ENCODE measurements at places on chromosomes 12 and 14.

DNA sequence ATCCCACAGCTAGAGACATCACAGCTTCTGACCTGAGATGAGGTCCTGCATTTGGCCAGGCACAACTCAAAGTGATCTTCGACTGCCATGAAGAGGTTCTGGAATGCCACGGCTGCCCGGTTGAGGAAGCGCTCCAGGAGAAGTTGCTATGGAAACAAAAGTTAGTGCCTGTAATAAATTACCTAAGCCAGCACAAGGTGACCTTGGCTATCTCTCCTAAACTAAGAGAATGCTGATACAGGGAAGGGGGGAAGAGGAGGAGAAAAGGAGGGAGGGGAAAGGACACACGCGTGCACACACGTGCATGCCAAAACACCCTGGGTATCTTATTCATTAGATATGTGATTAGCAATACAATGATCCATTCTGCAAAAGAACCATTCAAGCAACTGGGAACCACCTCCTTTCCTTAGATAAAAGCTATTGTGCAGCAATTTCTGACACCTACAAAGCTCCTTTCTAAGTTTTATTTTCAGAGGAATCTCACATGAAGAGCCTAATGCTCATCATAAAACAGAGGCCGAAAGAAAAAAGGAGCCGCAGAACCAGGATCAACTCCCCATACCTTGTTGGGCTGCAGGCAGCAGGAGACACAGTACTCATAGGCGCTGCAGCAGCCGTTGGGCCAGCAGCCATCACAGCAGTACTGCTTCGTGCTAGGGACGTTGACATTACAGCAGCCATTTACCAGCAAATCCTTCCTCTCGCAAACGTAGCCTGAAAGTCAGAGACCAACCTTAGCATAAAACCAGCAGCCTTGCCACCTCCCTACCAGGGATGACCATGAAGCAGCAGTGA is 17.9 kb downstream of the SPRING1 start:
- no peak for DNase-seq

DNA sequence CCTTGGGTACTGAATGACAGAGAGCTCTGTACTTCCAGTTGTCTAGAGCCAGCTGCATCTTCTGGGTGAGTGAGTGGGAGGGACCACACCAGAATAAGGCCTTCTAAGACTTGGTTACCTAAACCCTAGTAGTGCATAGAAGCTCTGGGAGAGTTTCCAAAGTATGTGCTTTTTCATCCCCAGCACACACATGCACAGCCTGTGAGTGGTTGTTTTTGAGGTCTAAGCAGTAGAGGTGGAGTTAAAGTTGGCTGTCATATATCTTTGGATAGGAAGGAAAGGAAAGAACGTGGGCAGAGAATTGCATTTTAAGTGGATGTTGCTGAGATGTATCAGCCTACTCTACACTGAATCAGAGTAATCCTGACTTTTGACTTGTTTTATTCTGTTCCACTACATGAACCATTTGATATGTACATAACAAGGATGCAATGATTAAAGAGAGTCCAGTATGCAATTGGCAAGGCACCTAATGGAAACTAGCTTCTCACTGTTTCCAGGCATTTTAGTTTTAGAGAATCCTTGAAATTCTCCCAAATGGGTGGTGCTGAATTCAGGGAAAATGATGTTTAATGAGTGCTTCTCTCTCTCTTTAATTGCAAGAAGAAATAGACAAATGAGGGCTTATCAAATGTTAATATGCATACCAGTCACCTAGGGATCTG is 51.8 kb upstream of the PRICKLE1 start:
- DNase-seq, result no peak

DNA sequence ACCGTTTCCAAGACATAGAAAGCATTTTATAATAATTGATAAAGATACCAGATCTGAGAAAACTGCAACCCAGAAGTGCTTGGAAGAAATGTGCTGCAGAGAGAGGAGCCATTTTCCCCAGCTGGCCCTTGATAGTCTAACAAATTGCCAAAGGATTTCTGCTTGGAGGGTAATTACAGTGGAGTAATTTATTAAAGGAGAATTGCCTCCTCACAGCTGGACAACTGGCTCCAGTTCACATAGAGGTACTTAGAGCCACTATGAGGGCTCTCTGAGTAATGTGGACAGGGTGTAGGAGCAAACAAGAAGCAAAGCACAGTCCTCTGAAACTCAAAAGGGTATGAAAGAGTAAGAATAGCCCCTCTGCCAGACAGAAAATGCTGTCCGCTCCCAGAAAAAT is 335.6 kb downstream of the SYT1 start:
- DNase-seq, result no peak

GRCh38 chr12:47078733-47079467 is 521 bp upstream of the PCED1B start:
- peak; percentile 84 for DNase-seq

DNA sequence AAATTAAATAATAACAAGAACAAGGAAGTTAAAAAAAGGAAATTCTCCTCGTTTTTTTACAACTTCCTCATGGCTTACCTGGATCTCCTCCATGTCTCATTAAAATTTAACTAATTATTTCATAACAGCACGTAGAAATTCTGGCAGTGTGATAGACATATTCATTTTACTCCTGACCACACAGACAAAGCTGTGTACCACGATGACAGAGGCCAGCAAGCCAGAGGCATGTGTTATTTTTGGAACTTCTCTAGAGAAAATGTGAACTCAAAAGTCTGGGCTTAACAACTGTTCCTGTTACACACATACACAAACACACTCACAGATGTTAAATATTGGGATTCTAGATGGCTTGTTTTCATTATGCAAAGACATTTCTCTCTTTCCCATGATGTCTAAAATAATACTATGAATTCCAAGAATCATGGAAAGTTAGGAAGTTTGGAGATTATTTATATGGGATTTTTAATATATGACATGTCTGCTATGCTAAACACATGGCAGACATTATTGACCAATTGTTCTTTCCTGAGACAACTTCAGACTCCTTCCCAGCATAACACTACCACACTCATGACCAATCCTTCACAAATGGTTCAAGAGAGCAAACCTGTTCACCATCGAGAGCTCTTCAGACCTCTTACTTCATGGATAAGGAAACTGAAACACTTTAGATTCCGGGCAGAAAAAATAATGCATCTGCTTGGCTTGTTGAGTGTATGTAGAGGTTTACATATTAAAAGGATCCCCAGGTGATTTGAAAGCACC is 158.7 kb downstream of the DACT1 start:
- DNase-seq, result no peak

DNA sequence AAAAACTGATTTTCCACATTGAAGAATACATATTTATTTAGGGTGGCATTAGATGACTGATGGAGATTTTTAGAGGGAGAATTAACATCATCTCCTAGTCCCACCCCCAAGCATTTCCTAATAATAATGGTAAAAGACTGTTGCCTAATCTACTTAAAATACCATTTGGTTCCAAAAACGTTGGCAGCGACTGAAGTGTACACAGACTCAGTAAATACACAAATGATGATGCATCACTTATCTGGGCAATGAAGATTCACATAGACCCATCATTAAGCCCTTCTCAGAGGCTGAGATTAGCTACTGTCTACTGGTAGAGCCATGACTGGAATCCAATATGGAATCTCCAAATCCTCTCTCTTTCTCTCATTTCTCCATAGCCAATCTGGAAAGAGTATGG is 18.2 kb downstream of the RTN1 start:
- no peak for DNase-seq
